ENCODE measurements at places on chromosomes 1 and 21.

DNA sequence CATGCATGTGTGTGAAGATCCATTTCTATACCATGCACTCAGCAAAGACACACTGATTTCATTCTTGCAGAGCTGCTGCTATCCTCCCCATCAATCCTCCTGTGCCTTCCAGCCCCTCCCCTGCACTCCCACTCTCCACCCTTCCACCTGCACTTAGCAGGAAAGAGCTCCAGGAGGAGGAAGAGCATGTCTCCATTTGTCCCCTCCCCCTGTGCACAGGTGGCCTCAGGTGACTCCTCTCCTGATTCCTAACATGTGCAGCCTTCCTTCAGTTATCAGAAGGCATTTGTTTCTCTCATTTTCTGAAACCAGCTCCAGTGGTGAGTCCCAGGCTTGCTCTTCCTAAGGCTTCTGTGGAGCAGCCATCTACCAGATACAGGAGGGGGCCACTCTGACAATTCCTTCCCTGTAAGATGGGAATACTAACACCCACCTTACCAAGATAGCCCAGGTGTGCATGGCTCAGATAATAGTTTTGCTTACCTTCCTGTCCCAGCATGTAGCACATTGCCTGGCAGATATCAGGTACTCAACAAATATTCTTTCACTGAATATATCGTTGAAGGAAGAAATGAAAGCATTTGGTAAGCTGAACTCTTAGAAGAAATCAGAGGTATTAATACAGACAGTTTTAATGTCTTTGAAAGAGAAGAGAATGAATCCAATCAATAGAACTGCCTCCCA is 21.9 kb upstream of the FAM3B start:
- no peak for DNase-seq

GRCh38 chr1:111499026-111499785 is 4.2 kb downstream of the ADORA3 start:
- no peak for DNase-seq

DNA sequence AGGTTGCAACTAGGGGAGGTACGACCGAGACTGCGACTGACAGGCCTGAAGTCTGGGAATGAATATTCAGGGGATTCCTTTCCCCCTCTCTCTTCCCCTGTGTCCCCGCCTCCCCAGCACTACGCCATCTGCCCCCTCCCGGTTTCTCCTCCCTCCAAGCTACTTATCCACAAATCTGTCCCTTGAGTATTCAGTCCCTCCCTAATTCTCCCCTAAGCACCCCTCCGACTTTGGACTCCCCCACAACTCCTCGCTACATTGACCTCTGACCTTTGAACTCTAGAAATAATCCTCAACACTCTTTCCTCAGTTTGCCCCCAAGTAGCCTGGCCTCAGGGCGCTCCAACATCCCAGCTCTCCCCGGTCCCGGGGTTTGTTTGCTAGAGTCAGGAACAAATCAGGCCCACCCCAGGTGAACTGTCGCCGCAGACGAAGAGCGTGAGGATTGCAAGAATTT is 393 bp downstream of the LYSMD1 start:
- peak; percentile 88 for DNase-seq

DNA sequence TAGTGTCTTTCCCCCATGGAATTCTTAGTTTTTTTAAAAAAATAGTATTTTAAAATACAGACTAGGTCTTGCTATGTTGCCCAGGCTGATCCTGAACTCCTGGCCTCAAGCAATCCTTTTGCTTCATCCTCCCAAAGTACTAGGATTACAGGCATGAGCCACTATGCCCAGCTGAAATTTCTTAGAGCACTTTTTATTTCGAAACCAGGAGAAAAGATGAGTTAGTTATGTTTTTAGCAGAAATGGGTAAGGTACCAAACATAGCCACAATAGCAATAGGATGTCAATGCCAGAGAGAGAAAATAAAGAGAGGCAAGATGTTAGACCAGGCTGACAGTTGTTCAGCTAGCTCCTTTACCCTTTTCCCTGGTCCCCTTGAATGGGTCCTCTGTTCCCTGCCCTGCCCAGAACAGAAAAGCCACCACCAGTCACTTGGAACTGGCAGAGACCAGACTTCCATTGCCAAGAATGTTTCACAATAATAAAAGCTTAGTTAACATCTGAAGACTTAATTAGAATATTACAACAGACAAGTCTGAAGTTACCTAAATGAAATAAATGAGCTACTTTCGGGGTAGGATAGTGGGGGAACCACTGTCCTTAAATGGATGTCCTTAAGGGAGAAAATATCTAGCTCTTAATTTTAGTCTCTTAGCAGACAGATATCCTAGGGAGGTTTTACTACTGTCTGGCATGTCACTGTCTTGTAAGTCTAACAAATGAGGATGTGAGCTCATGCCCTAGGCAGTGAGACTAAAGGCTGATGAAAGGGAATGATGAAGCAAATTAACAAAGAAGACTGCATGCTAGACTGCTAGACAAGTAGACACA is 54.3 kb downstream of the ABL2 start:
- DNase-seq = no peak

GRCh38 chr1:247475793-247476192 is 17.9 kb upstream of the OR2B11 start:
- DNase-seq = no peak

GRCh38 chr1:201503397-201504176 is 3.3 kb downstream of the CSRP1 start:
- no peak for DNase-seq

DNA sequence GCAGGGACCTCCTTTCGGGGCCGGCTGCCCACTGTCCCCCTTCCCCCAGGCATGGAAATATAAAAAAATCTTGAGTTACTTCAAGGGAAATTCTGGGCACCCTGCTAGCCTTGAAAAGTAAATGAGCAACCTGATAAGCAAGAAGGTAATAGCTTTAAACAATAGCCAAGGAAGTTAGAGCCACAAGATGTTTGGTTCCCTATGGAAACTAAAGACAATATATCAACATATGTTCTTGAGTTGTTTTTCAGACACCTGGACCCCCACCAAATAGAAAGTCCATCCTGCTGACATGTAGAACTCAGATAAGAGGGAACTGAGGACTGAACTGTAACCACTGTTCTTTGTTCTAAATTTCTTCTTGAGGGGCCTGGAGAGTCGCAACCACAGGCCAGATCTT is 19.3 kb upstream of the SLC35A3 start:
- DNase-seq = no peak

DNA sequence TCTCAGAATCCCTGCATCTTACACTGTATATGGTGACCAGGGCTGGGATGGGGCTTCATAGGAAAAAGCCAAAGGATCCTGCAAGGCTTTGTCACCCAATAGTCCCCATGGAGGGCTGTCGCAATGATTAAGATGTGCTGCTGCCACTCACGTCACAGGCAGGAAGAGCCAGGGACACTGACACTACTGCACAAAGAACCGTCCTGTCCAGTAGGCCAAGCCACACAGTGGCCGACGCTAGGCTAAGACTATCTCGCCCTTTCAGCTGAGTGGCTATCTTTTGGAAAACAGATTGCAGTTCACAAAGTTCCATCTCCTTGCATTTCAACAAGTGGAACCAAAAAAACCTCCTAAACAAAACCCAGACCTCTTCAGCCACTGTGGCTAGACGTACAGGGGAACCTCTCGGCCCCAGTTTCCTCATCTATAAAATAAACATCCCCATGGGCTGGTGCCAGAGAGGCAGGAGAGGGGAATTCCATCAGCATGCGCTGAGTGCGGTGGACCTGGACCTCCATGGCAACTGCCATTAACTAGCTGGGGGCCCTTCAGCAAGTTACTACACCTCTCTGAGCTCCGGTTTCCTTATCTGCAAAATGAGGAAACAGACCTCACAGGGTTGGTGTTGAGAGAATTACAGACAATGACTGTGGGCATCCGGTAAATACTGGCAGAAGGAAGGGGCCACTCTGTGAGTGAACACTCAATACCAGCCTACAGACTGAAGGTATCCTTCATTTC is 8.7 kb downstream of the CAPZB start:
- DNase-seq = no peak

DNA sequence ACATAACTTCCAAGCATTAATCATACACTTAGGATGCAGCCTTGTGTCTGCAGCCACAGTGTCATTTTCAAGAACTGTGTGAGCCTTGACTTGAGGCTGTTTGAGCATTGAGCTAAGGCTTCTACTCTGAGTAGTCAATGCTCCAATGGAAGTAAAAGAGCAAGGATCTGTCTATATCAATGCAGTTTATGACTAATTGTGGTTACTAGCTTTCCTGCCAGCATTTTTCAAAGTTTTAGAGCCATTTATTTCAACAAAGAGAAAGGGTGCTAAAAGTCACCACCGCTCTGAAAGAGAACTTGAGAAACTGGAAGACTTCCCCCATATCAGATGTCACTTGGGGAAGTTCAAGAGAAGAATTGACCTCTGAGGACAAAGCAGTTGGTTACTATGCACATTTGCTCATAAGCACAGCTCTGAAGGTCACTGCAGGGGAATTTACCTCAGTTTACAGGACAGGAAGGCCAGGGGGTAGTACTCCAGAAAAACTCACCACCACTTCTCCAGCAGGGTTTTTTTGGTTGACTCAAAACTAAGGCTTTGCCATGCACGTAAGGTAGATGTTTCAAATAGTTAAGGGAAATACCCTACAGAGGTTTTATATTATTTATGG is 24.5 kb upstream of the RGS1 start:
- no peak for DNase-seq

GRCh38 chr1:89331890-89332289 is 32.0 kb upstream of the GBP6 start:
- DNase-seq = no peak

GRCh38 chr21:42010507-42011495 is 641 bp upstream of the ZBTB21 start:
- no peak for DNase-seq

- DNase-seq = no peak
These were observed 60.0 kb upstream of the HMCN1 start for GRCh38 chr1:185674201-185674600.
